ENCODE measurements at places on chromosomes 7 and 10.

DNA sequence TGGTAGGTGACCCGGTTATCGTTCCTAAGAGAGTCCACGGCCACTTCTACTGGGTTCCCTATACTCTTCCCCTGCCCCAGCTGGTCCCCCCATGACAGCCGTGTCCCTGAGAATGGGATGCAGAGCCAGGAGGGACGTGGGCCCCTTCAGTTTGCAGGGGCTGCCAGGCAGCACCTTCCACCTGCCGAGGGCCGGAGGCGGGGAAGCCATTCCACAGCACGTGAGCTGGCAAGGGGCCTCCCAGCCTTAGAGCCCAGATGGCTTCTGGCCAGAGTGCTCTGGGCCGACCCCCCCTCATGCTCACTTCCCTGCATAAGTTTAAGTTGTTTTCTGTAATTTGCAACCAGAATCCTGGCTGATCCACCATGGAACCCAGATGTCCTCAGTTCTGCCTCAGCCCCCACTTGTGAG is 39.0 kb downstream of the DIP2C start:
- DNase-seq = no peak

- no peak for DNase-seq
Measured at GRCh38 chr7:12827920-12828319, 140.5 kb downstream of the ARL4A start.

DNA sequence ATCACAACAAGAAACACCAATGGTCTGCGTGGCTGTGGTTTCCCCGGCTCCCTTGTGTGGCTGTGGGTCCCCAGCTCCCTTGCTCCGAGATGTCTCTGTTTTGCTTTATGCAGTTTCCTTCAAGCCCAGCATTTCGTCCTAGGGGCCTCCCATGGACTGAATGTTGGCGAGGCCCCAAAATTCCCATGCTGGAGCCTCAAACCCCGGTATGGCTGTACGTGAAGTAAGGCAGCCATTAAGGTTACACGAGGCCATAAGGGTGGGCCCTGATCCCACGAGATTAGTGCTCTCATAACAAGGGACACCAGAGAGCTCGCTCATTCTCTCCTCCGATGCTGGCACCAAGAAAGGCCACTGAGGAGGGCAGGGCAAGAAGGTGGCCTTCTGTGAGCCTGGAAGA is 44.6 kb downstream of the INSIG1 start:
- no peak for DNase-seq

GRCh38 chr10:130109796-130110245 is 809 bp downstream of the C10orf143 start:
- DNase-seq = peak; percentile 79

DNA sequence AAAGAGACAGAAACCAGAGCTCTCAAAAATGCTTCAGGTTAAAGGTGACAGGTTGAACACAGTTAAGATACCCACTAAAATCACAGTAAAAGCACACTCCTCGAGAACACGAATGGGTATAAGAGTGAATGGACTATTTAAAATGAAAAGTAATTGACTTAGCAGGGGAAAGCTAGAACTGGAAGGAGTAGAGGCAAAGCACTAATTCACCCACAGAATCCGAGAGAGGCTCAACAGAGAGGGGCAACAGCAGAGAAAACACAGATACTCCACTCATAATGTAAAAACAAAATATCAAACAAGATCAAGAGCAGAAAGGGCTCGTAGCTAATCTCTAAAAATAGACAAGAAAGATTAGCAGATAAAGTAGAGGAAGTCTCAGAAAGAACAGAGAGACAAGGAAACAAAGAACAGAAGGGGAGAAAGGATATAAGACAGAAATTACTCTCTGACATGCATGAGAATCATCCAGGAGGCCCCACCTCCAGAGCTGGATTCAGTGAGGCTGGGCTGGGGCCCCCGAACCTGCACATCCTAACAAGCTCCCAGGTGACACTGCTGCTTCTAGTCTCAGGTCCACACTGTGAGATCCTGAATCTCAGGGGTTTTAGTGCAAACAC is 117.6 kb downstream of the GALNT11 start:
- DNase-seq = no peak

DNA sequence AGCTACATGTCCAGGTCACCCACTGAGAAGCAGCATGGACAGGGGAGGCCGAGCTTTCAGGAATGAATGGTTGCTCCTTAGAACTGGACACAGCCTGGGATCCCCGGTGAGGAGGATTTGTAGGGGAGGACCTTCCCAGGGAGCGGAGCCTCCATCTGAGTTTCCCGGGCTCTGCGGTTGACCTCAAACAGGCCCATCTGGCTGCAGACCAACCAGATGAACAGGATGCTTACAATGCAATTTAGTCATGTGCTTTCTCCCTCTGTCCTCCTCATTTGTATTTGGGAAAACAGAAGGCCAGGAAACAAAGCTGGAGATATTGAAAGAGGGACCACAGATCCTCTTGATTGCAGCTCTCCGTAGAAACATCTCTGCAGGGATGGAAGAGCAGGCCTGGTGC is 104.8 kb downstream of the EMX2 start:
- DNase-seq = no peak

DNA sequence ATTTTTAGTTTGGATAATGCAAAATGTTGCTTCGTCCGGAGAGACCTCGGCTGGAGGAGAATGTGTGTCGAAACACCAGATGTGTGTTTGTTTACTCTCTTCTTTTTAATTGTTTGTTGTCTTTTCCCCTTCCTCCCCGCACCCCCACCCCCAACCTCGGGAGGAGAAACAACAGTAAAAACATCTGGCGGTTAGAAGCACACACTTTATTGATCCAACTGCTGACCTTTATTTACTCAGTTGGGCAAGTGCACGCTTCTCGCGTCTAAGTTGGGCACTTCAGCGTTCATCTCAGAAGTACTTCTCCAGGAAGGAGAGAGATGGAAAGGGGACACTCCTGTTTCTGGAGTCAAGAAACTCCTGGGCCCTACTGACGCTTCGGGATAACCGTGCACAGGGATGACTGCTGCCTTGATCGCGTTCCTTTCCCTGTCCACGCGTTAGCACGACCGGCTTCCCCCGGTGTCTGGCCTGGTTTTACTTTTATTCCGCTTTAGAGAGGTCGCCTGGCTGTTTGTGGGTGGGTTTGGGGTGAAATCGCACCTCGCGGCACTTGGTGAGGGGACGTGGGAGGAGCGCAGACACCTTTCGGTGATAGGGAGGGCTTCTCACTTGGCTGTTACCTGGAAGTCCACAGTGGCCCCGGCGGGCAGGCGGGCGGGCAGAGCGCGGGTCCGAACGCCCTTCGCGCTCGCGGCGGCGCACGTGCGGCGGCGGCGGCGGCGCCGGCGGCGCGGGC is 168.3 kb upstream of the PPP1R3A start:
- no peak for DNase-seq

DNA sequence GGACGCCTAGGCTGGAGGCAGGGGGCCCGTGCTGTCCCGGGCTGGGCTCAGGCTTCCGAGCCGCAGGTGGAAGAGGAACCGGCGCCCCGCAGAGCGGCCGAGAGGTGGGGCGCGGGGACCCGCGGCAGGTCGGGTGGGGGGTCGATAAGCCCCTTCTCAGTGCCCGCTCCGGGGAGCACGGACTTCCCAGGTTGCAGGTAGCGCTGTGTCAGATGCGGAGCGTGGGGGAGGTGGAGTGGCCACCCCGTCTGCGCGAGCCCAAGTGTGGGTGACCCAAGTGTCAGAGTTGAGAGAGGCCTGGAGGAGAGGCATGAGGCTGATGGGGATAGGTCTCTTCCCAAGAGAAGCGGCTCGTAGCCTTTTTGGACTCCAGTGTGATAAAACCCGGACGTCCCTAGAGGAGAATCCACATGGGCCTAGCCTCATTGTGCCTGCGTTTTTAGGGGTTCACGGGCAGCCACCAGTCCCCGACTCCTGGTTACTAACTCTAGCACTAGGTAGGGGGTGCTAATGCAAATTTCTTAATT is 580 bp downstream of the EEPD1 start:
- no peak for DNase-seq

- no peak for DNase-seq
Measured at GRCh38 chr7:127838816-127839415, 186.9 kb downstream of the SND1 start.

GRCh38 chr7:46143949-46144917 is 223.2 kb upstream of the IGFBP3 start:
- DNase-seq = no peak

GRCh38 chr7:108104324-108104723 is 25.8 kb downstream of the LAMB4 start:
- no peak for DNase-seq

GRCh38 chr10:123470336-123470921 is 195.7 kb upstream of the GPR26 start:
- no peak for DNase-seq

- DNase-seq = no peak
Measured at GRCh38 chr10:1359626-1359955, 303.4 kb downstream of the WDR37 start.

- no peak for DNase-seq
Measured at GRCh38 chr10:77613476-77614130, 24.0 kb downstream of the KCNMA1 start.

GRCh38 chr10:52864201-52865106 is 91.9 kb upstream of the MBL2 start:
- DNase-seq = no peak

GRCh38 chr7:36082910-36083309 is 70.1 kb upstream of the EEPD1 start:
- no peak for DNase-seq

DNA sequence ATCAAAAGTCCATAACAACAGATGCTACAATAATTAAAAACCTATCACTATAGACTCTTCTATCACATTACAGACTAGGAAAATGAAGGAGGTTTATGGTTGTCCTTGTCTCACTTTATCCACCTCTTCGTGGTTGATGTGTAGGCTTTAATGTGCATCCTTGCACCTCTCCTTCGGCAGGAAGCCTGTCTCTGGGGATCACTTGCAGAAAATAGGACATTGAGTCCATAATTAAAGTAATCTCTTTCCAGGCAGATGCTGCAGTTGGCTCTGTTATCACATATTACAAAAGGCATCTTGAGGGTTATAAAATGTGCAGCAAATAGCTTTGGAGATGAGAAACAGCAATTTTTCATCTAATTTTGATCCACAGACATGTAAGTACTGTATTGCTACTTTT is 168.4 kb downstream of the RELN start:
- DNase-seq = no peak

- no peak for DNase-seq
Measured at GRCh38 chr10:29830531-29831512, 196.1 kb upstream of the SVIL start.

DNA sequence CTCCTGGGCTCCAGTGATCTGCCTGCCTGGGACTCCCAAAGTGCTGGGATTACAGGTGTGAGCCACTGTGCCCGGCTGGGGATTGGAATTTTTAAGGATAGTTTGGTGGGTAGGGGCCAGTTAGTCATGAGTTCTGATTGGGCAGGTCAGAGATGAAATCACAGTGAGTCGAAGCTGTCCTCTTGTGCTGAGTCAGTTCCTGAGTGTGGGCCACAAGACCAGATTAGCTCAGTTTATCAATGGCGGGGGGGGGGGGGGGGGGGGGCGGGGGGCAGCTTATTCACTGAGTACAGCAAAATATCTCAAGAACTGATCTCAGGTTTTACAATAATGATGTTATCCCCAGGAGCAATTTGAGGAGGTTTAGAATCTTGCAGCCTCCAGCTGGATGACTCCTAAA is 11.6 kb upstream of the ERCC6 start:
- DNase-seq = no peak

GRCh38 chr10:103742824-103743223 is 112.6 kb downstream of the SH3PXD2A start:
- DNase-seq = no peak

GRCh38 chr7:20016669-20017068 is 200.5 kb downstream of the MACC1 start:
- no peak for DNase-seq

GRCh38 chr7:136953386-136953785 is 84.9 kb downstream of the CHRM2 start:
- DNase-seq = no peak

DNA sequence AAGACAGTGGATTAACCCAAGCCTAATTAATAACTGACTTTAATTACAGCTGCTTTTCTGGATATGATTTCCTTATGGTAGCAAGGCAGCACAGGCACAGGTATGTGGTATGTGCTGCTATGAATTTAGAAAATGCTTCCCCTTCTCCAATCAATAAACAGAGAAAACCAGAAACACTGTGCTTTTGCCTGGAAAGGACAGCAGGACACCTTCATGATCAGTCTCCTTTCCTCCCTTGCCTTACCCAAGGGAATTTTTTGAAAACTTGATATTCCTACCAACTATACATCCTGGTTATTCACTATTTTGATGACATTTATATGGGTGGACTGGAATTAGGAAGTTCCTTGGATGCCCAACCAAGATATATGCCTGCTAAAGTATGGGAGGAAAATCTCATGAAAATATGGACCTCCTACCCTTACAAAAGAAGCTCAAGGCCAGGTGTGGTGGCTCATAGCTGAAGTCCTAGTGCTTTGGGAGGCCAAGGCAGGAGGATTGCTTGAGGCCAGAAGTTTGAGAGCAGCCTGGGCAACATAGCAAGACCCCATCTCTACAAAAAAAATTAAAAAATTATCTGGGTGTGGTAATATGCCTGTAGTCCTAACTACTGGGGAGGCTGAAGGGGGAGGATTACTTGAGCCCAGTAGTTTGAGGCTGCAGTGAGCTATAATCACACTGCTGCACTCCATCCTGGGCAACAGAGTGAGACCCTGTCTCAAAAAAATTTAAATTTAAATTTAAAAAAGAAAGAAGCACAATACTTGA is 106.3 kb upstream of the WAC start:
- DNase-seq = no peak

DNA sequence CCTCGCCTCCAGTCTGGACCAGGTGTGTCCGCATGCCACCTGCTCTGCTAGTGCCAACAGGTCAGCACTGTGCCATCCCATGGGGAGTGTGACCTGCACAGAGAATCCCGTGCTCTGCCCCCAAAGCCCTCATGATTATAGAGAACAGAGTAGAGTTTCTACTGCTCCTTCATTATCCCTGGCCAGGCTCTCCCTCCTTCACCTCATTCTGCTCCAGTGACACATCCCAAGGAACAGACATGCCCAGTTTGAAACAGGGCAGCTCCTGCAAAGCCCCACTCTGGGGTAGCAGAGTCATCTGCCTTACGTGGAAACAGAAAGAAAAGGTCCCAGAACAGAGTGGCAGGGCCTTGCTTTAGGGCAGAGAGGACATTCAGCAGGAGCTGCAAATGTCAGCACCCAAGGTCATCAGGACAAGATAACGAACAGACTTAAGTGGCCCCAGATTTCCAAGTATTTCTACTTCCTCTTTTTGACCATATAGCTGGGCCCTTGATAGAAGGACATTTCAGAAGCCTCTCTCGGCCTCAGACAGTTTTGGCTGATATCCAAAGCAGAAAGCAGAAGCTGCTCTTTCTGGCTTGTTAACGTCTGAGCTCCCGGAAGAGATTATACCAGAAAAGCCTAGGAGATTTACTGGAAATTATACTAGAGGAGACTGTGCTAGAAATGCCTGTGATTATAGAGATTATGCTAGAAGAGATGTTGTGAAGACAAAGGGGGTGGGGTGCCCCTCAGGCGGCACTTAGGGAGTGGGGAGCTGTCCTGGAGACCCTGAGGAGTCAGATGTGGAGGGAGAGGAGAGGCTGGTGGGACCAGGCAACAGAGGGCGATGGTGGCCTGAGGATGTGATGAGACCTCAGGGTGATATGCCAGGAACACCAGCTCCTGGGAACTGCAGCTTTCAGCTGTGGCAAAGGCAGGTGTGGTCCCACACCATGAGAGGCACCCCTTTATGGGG is 12.6 kb downstream of the TMEM176B start:
- DNase-seq = no peak

GRCh38 chr7:127682140-127682539 is 30.1 kb downstream of the SND1 start:
- no peak for DNase-seq

All from DND-41 (cell line).